NCI-H1105 treated with DMSO at 0.1 percent for 48 hours (cell line): ENCODE measurements at places on chromosomes 1 and 21.

GRCh38 chr21:35940074-35940927 is 120.0 kb downstream of the SETD4 start:
- peak; percentile 84 for DNase-seq

- peak; percentile 76 for DNase-seq
Measured at GRCh38 chr1:110203021-110203661, 7.0 kb upstream of the KCNC4 start.

GRCh38 chr1:225973158-225973557 is 26.0 kb downstream of the SDE2 start:
- no peak for DNase-seq

DNA sequence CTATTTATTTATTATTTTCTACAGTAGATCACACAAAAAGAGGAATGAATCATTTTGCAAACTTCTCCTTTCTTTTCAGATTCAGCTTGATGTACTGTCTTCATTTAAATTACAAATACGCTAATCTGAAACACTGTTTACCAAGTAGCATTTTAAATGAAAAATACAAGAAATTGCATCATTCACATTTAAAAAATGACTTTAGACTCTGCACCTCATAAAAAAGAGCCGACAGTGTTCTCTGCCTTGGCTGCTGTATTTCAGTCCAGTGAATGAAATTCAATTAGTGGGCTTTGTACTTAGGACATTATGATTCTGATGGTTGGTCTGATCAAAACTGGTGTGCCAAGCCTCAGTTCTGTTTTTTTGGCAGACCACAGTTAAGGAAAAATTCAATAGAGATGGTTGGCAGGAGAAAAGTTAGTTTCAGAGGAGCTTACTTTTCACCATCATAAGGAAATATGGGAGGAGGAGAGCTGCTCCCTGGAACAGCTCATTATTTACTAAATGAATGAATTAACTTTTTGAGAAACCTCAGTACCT is 222.4 kb upstream of the ESRRG start:
- no peak for DNase-seq

GRCh38 chr1:237608433-237608832 is 282.3 kb downstream of the ZP4 start:
- DNase-seq: no peak

DNA sequence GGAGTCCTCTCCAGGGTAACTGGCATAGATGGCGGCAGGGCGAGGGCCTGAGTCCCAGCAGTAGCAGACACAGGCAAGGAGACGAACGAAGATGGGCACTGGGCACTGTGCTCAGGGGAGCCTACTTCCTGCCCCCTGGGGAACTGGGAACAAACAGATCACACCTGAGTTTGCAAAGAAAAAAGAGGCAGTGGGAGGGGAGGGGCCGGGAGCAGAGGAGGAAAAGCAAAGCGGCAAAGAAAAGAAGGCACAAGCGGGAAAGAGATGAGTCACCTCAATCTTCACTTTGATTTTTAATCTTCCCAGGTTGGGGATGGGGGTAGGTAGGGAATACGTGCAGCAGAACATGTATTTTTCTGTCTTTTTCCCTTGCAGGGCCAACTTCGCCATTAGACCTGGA is 44.0 kb downstream of the ZSCAN20 start:
- DNase-seq: no peak

DNA sequence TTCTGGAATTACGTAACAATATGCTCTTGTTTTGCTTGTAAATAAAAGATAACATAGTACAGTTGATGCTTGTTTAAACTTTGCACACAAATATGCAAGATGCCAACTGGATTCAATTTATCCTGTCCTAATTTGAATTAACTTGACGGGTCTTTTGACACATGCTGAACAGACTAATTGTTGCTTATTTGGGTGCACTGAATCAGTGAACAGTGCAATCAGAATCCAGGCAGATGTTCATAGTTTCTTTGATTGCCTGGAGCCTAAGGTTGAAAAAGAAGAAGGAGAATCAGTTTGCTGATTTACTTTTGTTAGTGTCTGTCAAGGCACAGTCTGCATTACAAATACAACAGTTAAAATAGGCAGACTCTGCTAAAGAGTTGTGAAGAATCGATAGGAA is 307.9 kb downstream of the COL11A1 start:
- no peak for DNase-seq

GRCh38 chr1:150688763-150689162 is 8.2 kb downstream of the GOLPH3L start:
- no peak for DNase-seq

GRCh38 chr1:87240661-87241285 is 87.9 kb upstream of the LMO4 start:
- no peak for DNase-seq
